ENCODE measurements at places on chromosomes 4 and X.

DNA sequence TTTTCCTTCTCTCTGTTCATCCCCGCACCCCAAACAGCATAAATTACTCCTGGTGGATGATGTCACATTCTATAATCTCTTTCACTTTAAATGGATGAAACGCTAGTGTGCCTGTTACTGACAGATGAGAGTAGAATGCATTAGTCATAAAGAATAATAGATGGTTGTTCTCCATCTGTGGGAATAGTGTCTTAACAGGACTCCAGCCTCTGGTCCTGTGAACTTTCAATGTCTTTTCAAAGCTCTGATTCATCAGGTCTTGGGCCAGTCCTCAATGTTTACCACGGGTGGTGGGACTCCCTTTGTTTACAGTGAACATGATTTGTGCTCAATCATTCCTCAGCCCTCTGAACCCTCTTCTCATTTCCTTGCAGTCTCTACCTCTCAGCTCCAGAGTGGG is 182.6 kb downstream of the GABRB1 start:
- peak; percentile 67 for DNase-seq

DNA sequence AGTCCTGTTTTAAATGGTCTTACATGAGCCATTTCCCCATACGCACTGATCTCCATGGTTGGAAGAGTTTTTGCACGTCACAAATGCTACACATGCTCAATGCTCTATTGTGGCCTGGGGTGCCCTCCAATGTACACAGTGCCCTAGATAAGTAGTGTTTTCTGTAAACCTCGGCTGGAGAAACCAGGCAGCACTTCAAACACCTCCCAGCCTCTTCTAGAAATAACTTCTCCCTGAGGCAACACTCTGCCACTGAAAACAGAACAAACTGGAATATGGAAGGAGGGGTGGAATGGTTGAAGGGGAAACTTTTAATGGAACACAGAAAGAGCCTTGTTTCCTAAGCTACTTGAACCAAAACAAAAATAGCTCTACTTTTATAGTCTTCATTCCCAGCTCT is 123.9 kb upstream of the CBR4 start:
- DNase-seq = no peak

- no peak for DNase-seq
These were observed 70.8 kb downstream of the STIM2 start for GRCh38 chr4:26931451-26931850.

DNA sequence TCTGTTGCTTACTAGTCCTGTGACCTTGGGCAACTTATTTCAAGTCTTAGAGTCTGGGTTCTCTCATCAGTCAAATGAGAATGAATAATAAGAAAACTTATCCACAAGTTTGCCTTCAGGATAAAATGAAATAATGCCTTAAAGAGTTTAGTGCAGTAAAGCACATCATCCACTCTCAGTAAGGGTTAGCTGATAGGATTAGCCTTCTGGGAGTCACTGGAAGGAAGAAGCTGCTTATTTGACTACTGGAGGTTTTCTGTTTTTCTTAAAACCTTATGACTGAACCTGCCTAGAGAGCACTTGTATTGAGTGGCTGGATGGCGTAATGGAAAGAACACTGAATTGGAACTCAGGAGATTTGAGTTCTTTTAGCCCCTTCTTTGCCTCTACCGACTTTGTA is 1.8 kb downstream of the RNF128 start:
- no peak for DNase-seq

GRCh38 chr4:78369679-78370078 is 181.9 kb upstream of the ANXA3 start:
- no peak for DNase-seq

DNA sequence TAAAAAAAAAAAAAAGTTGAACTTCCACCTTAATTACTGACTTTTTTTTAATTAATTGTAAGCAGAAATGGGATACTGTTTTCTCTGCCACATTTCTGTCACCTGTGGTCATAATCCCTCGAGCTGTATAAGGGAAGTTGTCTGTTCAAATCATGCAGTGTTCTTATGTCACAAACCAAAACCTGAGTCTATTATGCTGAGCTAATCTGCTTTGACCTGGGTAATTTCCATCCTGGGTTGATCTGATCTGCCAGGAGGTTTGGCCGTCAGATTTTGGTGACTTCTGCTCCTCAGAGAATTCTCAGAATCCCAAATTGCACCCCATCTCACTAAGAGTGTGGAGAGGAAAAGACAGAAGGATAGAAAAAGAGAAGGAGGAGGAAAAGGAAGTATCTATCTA is 683.1 kb downstream of the KCTD8 start:
- no peak for DNase-seq

DNA sequence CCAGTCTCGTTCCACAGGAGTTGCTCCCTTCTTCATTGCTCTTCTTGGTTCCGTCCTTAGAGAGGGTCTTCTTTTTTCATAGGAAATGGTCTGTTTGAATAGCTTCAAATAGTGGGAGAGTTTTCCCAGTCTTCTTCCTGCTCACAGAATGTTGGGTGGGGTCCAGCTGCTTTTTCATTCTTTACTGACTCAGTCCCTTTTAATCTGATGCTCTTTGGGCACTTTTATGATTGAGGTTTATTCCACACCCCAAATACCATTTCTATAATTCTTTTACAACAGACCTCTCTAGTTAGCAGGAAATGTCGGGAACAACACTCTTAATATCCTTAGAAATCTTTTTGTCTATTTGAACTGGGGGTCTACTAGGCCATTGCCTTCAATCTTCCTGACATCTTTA is 239.5 kb downstream of the PRDM5 start:
- DNase-seq = no peak

- DNase-seq = no peak
These were observed 27.0 kb downstream of the BLOC1S4 start for GRCh38 chr4:6742989-6743388.

DNA sequence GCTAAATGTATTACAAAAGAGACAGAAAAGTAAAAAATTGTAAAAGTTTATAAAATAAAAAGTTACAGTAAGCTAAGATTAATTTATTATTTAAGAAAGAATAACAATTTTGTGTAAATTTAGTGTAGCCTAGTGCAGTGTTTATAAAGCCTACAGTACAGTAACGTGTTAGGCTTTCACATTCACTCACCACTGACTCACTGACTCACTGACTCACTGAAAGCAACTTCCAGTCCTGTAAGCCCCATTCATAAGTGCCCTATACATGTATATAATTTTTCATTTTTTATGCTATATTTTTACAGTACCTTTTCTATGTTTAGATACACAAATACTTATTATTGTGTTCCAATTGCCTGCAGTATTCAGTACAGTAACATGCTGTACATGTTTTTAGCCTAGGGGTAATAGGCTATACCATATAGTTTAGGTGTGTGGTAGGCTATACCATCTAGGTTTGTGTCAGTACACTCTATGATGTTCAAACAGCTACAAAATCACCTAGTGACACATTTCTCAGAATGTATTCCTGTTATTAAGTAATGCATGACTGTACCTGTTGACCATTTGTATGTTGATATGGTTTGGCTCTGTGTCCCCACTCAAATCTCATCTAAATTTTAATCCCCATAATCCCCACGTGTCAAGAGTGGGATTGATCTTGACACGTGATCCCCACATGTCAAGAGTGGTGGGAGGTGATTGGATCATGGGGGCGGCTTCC is 57.9 kb downstream of the CFAP299 start:
- DNase-seq = peak; percentile 33

DNA sequence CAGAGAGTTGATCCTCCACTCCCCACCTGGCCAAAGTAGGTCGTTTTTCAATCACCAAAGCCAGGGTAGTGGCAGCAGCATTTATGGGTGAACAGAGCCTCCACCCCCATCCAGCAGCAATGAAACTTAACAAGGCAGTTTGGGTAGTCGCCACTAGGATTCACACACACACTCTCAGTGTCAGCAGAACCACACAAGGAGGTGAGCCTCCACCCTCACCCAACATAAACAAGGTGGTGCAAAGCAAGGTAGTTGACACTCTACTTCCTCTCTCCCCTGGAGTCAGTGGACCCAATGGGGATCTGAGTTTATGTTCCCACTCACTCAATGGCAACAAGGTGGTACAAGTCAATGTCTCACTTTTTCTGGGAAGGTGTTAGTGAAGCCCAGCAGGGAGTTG is 50.4 kb upstream of the CCDC149 start:
- no peak for DNase-seq

GRCh38 chrX:36626898-36627297 is 381.3 kb upstream of the FAM47C start:
- no peak for DNase-seq

GRCh38 chr4:96164814-96165351 is 325.0 kb downstream of the PDHA2 start:
- peak; percentile 70 for DNase-seq

Data from fibroblast of skin of left quadriceps (primary cell).